ENCODE measurements at places on chromosomes 4 and X.

DNA sequence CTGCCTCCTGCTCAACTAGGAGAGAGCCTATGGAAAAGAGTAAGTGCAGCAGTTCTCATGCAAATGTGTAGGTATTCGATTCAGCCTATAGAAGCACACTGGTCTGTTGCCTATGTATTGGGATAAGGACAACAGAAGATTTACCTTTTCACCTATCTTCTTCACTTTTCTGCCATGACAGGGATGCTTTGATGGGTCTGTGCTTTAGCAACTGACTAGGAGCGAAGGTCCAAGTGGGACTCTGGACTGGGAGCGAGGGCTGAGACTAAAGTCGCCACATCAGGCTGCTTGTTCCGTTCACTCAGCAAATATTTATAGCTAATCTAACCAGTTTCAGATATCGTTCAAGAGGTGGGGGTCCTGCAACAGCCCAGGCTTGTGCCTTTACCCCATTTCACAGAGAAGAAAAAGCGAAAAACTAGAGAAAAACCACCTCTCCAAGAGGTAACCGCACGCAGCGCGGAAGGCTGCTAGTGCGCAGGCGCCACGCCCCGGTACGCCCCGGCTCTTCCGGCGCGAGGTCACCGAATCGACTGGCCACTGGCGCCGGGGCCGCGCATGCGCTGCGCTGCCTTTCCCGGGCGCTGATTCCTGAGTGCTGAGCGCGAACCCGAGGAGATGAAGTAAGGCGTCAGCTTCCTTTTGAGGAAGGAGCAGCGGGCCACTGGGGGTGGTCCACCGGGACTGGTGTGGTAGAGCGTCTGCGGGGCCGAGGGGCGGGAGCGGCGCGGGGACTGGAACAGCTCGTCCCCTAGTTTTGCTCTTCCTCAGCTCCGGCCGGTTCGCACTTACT lies at the start of gene RBMX2:
Gene RBMX2 (plus strand): TSS at position 573 of the 793 bp plus-strand sequence. CDS start 46 bp downstream, at position 619.
- DNase-seq: peak; percentile 36

DNA sequence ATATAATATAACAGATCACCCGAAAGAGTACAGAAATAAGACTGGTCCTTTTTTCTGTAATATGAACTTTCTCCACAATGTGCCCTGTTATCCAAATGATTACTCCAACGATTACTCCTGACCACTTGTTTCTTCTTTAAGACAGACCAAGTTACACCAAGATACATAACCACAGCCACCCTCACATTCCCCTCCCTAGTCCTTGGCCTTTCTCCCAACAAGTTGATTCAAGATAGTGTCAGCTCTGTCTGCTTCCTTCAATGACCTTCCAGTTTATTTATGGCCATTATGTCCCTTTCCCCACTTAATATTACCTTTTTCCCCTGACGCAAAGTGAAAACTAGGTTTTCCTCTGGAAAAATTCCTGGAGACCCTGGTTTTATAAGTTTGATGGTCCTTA lies 397.2 kb downstream of the FAM47B start:
- no peak for DNase-seq

DNA sequence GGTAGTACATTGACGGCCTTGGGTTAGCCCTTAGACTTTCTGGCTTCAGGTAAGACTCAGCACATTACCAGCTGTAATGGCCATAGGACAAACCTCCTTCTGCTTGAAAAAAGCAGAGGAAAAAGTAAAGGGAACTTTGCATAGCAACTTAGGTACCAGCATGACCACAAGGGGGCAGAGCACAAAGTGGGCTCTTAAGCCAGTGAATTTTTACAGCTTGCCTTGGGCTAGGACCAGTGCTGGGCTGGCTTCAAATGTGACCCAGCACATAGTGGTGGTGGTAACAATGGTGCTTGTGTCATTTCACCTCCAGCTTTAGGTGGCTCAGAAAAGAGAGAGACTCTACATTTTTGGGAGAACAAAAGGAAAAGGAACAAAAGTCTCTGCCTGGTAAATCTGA lies 66.1 kb downstream of the KLHL4 start:
- DNase-seq: no peak

DNA sequence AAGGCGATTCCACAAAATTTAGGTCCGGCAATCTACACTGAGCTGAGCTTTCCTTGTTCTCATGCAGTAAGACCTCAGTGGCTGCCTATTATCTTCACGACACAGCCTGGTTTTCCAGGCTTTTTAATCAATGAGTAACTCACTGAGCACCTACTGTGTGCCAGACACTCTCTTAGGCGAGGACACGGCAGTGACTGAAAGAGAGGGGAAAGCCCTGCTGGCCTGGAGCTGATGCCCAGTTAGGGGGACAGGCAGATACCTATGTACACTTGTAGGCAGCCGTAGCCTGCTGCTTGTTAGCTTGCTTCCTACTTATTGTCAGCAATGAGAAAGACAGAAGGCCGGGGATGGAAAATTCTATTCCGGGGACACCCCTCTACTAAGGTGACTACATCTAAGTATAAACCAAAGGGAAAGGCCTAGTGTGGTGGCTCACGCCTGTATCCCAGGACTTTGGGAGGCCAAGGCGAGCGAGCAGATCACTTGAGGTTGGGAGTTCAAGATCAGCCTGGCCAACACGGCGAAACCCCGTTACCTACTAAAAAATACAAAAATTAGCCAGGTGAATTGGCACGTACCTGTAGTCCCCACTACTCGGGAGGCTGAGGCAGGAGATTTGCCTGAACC lies 3.8 kb downstream of the WDR1 start:
- no peak for DNase-seq

- no peak for DNase-seq
These were observed 25.6 kb upstream of the GPR78 start for GRCh38 chr4:8554555-8555100.

DNA sequence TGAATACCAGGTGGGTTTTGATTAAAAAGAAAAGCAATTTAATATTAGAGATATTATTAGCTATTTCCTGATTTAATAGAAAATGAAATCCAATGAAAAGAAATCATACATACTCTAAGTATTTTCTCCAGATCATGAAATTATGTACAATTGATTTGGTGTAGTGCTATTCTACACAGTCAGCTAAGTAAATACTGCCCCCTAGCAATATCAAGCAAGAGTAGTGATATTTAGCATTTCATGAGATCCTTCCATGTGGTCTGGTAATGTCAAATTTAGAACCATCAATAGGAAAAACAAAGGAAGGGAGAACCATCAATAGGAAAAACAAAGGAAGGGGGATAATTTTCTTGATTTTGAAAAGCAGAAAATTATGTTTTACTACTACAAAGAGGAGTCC lies 114.6 kb downstream of the TBCK start:
- no peak for DNase-seq

DNA sequence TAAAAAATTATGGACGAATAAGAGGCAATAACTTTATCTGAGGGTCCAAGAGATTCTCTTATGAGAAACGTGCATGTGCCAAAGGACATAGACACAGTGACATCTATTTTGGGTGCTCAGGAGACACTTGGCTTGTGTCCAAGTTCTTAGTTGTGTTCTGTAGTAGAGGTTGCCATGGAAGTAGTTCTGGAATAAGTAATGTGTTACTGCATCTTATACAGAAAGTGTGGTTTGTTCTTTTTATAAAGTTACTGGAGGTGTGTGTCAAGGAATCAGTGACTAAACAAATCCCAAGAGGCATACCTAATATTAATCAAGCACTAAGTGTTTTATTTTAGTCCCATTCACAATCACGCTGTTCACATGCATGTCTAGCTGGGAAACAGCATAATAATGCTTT lies 305.7 kb downstream of the ARHGAP24 start:
- no peak for DNase-seq

DNA sequence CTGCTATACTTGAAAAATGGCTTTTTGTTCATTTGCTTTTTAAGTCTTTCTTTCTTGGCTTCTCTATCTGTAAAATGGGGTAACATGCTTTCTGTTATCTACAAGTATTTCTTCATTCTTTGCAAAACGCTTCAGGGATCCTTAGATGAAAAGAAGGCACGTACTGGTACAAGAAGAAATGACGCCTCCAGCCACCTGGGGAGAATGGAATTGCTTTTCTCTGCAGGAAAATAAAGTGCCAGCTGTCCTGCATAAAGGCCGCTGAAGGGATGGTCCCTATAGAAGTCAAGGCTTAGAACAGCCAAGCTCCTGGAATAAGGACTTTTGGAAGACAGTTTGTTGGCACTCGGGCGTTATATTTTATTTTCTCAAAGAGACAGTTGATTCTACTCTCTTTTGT lies 210.8 kb upstream of the RASGEF1B start:
- DNase-seq: no peak

DNA sequence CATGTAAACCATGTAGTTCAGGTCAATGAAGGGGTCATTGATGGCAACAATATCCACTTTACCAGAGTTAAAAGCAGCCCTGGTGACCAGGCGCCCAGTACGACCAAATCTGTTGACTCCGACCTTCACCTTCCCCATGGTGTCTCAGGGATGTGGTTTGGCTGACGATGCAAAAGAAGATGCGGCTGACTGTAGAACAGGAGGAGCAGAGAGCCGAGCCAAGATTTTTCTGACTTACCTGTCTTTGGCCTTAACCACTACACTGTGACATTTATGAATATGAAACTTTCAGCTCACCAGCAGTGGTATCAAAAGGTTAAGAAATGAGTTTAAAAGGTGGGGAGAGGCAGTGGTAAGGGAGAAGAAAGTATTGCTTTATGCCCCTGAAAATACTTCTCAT lies 309.8 kb downstream of the BCOR start:
- DNase-seq: no peak

DNA sequence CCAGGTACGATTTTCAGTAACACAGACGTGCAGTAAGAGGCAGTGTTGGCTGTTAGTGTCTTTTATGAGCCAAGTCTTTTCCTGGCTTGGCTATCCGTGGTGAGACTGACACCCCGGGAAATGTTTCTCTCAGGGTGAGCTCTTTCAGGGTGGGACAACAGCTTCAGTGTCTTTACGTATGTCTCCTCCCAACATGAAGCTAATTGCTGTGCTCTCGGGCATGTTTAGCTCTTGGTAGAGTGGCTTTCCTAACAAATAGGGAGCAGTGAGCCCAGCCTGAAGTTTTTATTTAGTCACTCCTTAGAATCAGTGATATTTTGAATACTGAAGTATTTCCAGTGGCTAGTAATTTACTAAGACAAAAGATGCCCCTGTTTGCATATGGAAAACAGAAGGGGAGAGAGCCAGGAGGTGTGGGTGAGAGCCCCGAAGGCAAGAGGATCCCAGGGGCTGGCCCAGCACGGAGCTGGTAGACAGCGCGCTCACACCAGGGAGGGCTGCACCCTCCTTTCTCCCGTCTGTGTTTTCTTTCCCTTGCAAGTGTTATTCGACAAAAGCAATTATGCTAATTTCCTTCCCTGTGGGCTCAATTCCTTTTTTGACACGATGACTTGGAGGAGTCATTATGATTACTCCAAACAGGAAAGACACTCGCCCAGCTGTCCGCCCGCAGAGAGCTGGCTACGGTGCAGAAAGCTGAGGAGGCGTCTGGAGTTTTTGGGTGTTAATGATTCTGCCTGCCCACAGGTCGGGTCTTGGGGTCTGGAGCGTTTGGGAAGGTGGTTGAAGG lies 47.7 kb downstream of the PDGFRA start:
- DNase-seq: no peak

GRCh38 chr4:184940500-184940899 lies 77.8 kb upstream of the HELT start:
- DNase-seq: no peak

DNA sequence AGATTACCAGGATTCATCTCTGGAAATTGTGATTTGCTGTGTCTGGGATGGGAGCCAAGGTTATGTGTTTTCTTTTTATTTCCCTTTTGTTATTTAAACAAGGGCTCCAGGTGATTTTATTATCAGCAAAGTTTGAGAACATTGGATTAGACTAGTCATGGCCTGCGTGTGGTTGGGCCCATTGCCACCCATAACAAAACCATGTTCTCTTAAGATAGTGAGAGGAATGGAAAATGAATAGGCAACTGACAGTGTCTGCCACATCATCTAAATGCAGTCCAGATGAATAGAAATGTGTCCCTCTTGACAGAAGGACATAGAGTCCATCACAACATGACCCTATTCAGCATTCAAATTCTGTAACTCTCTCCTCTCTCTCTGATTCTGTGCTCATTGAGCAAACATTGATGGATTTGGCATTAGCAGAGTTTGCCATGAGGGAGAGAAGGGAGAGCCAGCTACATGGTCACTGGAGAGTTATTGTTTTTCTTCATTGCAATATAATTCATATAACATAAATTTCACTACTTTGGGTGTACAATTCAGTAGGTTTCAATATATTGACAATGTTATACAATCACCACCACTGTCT lies 11.7 kb downstream of the XK start:
- no peak for DNase-seq

DNA sequence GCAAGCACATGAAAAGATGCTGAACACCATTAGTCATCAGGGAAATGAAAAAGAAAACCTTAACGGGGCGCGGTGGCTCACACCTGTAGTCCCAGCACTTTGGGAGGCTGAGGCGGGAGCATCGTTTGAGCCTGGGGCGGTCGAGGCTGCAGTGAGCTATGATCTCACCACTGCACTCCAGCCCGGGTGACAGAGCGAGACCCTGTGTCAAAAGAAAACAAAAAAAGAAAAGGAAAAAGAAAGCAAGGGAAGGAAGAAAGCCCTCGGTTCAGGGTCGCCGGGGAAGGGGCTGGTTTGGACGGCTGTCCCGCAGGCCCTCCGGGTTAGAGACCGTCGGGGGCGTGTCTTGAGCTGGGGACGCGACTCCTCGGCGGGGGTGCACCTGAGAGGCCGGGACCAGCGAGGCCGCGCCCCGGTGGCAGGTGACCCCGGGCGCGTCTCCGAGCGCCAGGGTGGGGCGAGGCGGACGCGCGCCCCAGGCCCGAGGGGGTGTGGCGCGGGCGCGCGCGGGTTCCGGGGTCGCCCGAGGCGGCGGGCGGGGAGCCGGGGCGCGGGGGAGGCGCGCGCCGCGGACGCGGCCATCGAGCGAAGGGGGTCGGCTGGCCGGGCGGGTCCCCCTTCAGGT lies 478 bp upstream of the PLXNA3 start:
- DNase-seq: no peak

GRCh38 chrX:38220024-38220414 lies 652 bp downstream of the SRPX start:
- no peak for DNase-seq

DNA sequence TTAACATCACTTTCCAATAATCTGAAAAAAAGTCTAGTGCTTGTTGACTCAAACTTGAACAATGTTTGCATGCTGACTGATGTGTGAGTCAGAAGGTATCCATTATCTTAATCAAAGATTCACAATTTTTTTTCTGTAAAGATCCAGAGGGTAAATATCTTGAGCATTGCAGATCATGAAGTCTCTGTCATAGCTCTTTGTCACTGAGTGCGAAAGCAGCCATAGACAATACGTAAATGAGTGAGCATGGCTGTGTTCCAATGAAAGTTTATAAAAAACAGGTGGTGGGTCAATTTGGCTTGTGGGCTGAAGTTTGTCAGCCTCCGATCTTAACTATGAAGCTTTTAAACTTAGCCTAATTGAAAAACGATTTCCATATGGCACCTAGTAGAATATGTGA lies 37.7 kb downstream of the NHS start:
- no peak for DNase-seq

- DNase-seq: no peak
These were observed 914.2 kb upstream of the LCORL start for GRCh38 chr4:18935659-18936345.

DNA sequence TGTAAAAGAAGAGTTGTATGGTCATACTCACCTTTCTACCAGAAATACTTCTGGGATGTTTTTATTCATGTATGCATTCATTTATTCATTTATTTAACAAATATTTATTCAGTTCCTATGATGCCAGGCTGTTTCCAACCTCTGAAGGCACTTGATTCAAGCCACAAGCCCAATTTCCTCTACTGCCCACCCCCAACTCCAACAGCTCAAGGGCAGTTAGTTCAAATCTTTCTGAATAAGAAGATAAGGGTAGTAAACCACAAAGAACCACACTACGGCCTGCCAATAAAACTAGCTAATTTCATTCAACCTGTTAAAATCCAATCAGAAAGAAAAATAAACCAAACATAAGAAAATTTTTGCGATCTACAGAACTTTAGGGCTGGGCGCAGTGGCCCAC lies 31.2 kb downstream of the LRBA start:
- no peak for DNase-seq

All from DMS79 (cell line).